ENCODE measurements at places on chromosomes 4 and X.

DNA sequence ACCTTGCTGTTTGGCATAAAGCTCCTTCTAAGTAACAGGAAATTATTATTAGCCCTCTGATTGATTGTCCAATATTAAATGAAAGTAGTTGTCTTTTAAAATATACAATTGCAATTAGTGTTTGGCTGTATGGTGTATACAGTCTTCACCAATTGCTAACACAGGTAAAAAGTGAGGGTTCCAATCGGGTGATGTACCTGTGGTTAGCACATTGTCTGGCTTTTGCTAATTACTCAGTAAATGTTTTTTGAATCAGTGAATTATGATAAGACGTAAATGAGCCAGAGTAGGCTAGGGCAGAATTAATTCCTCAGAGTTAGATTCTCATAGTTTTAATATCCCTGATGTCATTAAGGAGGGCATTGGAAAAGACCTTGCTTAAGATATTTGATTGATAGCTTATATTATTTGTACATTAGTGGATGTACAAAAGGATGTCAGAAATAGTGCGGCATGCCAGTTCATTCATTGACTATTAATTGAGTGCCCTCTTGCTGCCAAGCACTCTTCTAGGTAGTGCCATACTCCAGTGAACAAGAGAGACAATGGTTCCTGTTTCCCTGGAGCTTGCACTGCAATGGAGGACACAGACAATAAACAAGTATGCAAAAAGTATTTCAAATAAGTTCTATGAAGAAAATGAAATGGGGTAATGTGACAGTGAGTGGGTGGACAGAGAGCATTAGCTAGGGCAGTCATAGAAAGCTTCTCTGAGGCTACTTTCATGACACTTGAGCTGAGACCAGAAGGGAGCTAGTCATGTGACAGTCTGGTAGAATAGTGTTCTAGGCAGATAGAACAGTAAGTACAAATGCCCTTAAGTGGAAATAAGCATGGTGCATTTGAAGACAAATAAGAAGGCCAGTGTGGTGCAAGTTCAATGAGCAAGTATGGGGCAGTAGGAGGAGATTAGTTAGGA lies 205.9 kb upstream of the CASK start:
- DNase-seq = no peak

GRCh38 chrX:117120700-117121099 lies 657.9 kb upstream of the CT83 start:
- no peak for DNase-seq

DNA sequence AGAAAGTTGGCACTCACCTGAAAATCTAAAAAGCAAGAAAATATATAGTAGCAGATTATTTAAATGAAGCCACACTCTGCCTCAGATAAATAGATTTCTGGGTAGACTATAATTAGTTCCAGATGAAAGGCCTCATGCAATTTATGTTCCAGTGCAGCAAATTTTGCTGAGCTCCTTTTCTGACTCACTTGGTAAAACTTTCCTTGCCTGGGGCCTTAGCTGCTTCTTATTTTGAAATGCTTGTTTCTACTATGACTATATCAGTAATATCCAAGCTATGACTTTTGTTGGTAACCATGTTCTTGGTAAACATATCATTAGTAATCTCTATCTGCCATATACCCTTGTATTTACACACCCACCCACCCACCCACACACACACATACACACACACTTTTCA lies 961.8 kb downstream of the SH3BGRL start:
- DNase-seq = no peak

DNA sequence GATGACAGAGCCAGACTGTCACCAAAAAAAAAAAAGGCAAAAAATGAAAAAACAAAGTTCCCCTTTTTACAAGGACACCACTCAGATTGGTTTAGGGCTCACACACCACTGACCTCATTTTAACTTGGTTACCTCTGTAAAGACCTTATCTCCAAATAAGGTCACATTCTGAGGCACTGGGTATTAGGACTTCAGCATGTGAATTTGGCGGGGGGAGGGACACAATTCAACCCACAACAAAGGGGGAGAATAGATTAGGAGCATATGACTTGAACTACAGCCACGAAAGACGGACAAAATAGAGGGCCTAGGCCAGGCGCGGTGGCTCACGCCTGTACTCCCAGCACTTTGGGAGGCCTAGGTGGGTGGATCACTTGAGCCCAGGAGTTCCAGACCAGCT lies 31.0 kb upstream of the ARAF start:
- no peak for DNase-seq

DNA sequence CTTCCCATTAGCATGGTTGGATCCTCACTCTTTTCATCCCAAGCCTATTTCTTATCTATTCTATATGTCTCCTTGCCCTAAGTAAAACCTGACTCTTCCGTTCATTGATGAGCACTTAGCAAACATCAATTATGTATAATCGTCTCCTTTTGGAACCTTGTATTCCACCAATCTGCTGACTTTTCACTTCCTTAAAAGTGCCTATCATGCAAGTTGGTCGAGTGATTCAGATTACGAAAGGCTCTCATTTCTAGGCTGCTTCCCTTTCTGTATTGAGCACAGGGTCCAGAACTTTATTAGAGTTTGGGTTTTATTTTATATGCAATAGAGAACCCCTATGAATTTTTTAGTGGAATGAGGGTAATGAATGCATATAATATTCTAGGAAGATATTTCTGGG lies 27.1 kb upstream of the ALB start:
- DNase-seq = no peak

DNA sequence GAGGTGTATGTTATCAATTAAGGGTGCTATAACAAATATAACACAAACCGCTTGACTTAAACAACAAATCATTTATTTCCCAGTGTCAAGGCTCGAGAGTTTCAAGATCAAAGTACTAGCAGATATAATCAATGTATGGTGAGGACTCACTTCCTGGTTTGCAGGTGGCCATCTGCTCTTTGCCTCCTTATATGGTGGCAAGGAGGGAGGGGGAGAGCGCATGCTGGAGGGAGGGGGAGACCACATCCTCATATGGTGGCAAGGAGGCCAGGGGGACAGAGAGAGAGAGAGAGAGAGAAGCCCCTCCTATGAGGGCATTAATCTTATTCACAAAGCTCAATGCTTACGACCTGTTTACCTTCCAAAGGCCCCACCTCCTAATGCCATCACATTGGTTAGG lies 372.3 kb upstream of the SPOCK3 start:
- DNase-seq = no peak

GRCh38 chr4:1474126-1475090 lies 68.2 kb upstream of the NKX1-1 start:
- DNase-seq = no peak

DNA sequence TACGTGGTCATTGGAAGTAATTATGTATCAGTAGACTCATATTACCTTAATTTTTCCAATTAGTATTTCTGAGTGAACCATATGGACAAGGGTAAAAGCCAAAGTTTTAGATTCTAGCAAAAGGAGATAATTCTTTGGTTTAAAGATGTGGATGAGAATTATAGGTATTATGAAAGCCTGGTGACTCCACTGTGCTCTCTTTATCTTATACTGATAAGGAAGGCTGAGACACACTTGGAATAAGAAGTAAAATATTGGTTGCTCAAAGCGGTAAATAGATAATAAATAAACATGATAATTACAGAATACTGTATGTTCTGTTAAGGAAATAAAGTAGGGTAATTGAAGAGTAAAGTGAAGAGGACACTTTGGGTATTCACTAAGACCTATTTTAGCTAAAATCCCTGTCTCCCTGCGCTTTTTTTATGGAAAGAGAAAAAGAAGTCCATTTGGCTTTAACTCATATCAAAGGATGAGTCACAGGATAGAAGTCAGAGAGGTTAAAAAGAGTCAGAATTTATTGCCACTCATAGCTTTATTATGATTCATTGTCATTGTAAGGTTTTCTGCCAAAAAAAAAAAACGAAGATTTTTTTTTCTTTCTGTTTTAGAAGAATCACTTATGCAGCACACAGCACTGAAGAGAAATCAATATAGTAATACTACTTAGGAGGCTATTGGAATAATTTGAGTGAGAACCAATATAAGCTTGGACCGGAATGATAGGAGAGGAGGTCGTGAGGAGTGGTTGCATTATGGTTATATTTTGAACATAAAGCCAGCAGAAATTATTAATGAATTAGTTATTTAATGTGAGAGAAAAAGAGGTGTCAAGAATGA lies 2463.1 kb downstream of the ARAP2 start:
- no peak for DNase-seq

- no peak for DNase-seq
Observed at GRCh38 chrX:413322-414201, 26.9 kb upstream of the PPP2R3B start.

GRCh38 chrX:38205039-38205438 lies 15.6 kb downstream of the SRPX start:
- no peak for DNase-seq

DNA sequence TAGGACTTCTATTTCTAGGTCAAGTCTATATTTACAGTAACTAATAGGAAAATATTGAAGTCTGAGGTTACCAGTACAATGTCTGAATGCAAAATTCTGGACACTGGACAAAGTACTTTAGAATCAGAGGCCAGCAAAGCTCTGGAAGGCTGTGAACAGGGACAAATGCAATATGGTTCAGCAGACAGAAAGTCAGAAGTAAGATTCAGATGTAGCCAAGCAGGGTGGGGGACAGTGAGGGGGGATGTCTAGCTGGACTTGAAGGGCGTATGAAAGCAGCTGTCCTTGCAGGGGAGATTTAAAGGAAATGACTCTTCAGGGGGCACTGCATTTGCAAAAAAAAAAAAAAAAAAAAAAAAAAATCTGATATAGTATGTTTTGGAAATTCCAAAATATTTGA lies 2.9 kb downstream of the SORBS2 start:
- no peak for DNase-seq

- no peak for DNase-seq
Observed at GRCh38 chr4:7652006-7652405, 217.3 kb upstream of the PSAPL1 start.

- DNase-seq = no peak
Observed at GRCh38 chr4:6268650-6269615, 717 bp upstream of the WFS1 start.

- no peak for DNase-seq
Observed at GRCh38 chrX:108415146-108415545, 23.1 kb downstream of the COL4A6 start.

GRCh38 chr4:23006756-23007155 lies 314.0 kb downstream of the GBA3 start:
- DNase-seq = no peak

DNA sequence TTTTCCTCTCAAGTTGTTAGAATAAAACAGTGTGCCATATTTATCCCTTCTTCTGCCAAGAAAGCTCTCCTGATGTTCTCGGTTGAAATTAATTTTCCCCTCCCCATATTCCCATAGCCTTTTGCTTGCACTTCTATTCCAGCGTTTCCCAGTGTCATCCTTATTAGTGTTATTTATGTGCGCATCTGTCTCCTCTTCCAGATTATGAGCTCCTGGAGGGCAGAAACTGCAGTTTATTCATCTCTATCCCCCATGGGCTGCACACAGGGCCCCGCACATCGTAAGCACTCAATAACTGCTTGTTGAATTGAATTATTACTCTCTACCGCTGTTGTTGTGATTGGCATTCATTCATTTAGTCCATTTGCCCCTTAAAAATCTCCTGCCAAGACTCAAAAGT lies 149.4 kb downstream of the SOX3 start:
- no peak for DNase-seq

DNA sequence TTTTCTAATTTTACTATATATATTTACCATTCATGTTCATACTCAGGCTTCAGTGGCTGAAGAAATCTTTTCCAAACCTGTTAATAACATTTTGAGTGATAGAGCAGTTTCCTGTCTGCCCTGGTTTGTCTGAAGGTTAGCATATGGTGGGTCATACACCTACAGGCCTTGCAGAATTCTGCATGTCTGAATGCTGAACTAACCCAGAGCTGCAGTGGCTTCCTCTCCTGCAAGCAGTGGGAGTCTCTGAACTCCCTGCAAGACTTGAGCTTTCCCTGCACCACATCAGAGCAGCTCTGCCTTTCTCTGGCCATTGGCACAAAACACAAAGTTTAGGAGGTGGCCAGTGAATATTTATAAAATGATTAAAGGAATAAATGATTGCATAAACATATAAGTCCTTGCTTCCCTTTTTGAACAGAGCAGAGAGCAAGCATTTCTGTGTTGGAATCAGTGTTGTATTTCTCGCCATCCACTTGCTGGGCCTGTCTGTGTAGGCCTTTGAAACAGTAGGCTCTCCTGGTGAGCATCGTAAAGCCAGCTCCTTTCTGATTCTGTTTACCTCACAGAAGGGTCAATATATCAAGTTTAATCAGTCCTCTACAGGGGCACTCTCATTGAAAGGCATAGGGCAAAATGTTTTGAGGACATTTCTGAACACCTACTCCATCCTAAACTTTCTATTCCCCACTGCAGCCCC lies 15.0 kb upstream of the UNC5C start:
- no peak for DNase-seq

DNA sequence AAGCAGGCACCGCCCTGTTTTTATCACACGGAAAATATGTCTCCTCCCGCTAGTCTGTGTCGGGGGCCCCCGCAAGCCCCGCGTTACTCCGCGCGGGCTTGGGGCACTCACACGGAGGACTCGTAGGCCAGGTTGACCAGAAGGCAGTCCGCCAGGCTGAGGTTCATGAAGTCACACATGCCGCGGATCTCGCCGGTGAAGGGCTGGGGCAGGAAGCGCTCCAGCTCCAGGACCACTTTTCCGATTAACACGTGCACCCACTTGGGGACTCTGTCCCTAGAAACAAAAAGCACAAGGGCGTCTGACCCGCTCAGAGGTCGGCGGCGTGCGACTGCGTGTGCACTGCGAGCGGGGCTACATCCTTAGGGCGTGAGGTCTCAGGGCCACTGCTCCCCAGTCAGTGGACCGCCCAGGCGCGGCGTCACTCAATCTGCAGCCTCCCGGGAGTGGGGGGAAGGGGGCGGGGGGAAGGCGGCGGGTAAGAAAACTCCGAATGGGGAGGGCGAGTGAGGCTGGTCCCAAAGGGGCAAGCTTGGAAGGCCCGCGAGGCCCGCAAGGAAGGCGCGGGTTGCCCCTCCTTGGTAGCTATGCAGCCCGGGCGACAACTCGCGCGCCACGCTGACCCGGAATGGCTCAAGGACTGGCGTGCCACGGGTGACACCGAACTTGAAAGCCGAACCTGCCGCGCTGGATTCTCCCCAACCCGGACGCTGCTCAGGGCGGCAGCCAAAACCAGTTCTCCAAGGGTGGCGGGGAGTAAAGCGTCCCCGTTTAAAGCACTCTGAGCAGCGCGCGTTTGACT lies 722 bp downstream of the NAAA start:
- peak; percentile 62 for DNase-seq

DNA sequence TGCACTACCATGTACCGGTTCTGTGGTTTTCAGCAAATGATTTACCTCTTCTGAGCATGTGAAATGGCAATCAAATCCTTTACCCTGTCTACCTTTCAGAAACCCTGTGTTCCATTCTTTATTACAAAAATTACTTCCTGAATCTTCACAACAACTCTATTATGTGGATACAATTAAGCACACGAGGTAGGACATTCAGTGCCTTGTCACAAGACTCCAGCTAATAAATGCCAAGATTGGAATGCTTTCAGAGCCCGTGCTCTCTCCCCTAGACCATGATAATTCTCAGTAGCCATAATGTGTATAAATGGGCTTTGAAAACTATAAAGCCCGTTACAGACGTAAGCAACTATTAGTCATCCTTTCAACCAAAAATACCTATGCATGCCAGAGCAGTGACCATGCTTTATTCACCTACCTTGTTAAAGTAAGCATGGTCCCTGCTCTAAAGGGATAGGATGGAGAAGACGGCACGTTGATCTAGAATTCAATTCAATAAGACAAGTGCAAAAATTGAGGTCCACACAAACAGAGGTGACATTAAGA lies 2.4 kb downstream of the RXFP1 start:
- DNase-seq = no peak
